Upper lobe of right lung (tissue), 1 donor: ENCODE measurements at places on chromosomes 2 and 18. TPM values are rescaled to one million over a fixed set of nuclear protein-coding genes. Genes with fewer than 3 reads are reported as not detected.

The SH2D6 gene
- total RNA-seq = 1.0 TPM

DNA sequence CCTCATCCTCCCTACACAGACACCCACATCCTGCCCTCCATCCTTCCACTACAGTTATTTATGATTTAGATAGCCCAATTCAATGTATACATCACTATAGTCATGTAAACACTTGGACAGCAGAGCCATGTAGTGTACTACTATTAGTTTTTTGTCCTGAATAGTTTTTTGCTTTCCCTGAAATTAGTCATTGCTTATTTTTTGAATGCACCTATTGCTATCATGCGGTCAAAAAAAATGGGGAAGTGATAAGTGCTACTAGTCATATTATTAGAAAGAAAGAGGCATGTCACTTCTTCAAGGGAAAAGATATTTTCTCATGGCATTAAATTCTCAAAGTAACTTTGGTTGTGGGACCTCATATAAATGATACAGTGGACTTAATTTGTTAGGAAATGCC lies 6.8 kb upstream of the GREB1 start:
- no peak for DNase-seq
- H3K4me3 ChIP-seq = no peak overlapping the region
- peaks cover 13% of the 10 kb centered on the region for H3K27me3 ChIP-seq
- H3K4me1 ChIP-seq = no peaks in the 10 kb centered on the region

- H3K27me3 ChIP-seq = no peaks in the 10 kb centered on the region
- H3K4me3 ChIP-seq = no peak overlapping the region
- H3K4me1 ChIP-seq = no peaks in the 10 kb centered on the region
- no peak for DNase-seq
- no peaks in the 10 kb centered on the region for H3K36me3 ChIP-seq
Observed at GRCh38 chr2:179447839-179448447, 183.3 kb upstream of the SESTD1 start.

- H3K27me3 ChIP-seq = no peaks in the 10 kb centered on the region
- no peak overlapping the region for H3K27ac ChIP-seq
- no peak for DNase-seq
- no peak overlapping the region for H3K4me3 ChIP-seq
Observed at GRCh38 chr2:141714496-141714895, 416.3 kb downstream of the LRP1B start.

GRCh38 chr2:55995211-55995610 lies 71.6 kb upstream of the EFEMP1 start:
- no peaks in the 10 kb centered on the region for H3K36me3 ChIP-seq
- H3K27ac ChIP-seq = no peak overlapping the region
- H3K4me1 ChIP-seq = peaks cover 11% of the 10 kb centered on the region
- H3K4me3 ChIP-seq = no peak overlapping the region
- H3K27me3 ChIP-seq = no peaks in the 10 kb centered on the region

GRCh38 chr2:220915092-220915623 lies 656.9 kb downstream of the EPHA4 start:
- H3K27me3 ChIP-seq = no peaks in the 10 kb centered on the region
- H3K27ac ChIP-seq = no peak overlapping the region
- no peaks in the 10 kb centered on the region for H3K36me3 ChIP-seq
- H3K4me3 ChIP-seq = no peak overlapping the region

The ESPNL gene
- 0.35 TPM for total RNA-seq

- no peak overlapping the region for H3K4me3 ChIP-seq
- peaks cover 7% of the 10 kb centered on the region for H3K4me1 ChIP-seq
- no peaks in the 10 kb centered on the region for H3K36me3 ChIP-seq
- DNase-seq = no peak
- no peaks in the 10 kb centered on the region for H3K27me3 ChIP-seq
Observed at GRCh38 chr2:134671513-134671912, 47.3 kb downstream of the TMEM163 start.

DNA sequence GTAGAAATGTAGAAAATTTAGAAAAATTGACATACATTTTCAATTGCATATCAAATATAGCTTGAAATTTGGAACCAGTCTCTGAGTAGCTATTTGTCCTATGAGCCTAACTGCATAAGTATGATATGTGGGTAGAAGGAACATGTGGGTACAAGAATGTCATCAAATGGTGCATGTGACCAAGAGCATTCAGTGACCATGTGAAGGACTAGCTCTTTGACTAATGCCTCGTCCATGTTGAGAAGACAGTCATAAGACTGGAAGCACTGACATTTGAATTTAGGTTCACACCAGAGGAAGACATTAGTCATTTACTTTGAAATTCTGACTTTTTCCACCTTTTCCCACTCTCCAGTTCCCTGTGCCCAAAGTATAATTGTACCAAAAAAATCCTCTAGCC lies 12.6 kb downstream of the MRPL44 start:
- H3K36me3 ChIP-seq = peaks cover 42% of the 10 kb centered on the region
- H3K4me1 ChIP-seq = no peaks in the 10 kb centered on the region
- DNase-seq = no peak
- H3K27ac ChIP-seq = no peak overlapping the region

DNA sequence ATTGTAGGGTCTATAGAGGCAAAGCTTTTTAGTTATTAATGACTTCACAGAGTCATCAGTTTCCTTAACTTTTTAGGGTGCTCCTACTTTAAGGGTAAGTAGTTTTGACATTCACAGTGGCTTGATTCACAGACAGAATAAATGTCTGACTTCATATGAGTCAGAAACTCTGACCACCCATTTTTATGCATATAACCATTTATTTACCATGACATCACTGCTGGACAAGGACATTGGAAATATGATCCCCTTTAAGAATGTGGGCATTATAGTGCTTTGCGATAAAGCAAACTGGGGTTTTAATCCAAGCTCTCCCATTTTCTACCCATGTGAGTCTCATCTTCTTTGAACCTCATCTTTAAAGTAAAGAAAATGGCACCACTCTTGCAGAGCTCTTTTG lies 162.0 kb upstream of the MC4R start:
- no peaks in the 10 kb centered on the region for H3K4me1 ChIP-seq
- H3K4me3 ChIP-seq = no peak overlapping the region
- no peaks in the 10 kb centered on the region for H3K27me3 ChIP-seq

- no peak overlapping the region for H3K27ac ChIP-seq
- no peak overlapping the region for H3K4me3 ChIP-seq
- H3K27me3 ChIP-seq = peaks cover 10% of the 10 kb centered on the region
- no peak for DNase-seq
Observed at GRCh38 chr2:199629301-199629700, 171.6 kb upstream of the SATB2 start.

DNA sequence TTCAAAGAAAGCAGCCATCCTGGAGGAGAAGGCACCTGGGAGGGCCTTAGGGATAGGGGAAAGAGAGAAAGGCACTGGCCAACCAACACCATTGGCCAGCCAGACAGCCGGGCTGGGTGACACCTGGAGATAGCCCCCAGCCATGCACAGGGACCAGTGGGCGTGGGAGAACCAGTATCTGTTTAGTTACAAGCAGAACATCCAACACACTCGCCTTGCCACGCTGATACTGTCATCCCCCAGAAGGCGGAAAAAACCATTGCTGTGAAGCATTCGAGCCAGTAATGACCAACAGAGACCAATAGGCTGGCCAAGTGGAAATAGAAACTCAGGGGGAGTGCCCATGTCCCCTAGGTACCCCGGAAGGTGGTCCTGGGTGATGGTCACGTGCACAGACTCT lies 15.5 kb downstream of the ASPRV1 start:
- no peak overlapping the region for H3K4me3 ChIP-seq
- peaks cover 8% of the 10 kb centered on the region for H3K4me1 ChIP-seq
- H3K27me3 ChIP-seq = peaks cover 6% of the 10 kb centered on the region
- peaks cover 13% of the 10 kb centered on the region for H3K36me3 ChIP-seq
- H3K27ac ChIP-seq = peak overlapping the region; percentile 30

- H3K36me3 ChIP-seq = no peaks in the 10 kb centered on the region
- no peaks in the 10 kb centered on the region for H3K27me3 ChIP-seq
- DNase-seq = no peak
- no peak overlapping the region for H3K27ac ChIP-seq
- no peak overlapping the region for H3K4me3 ChIP-seq
- H3K4me1 ChIP-seq = no peaks in the 10 kb centered on the region
Observed at GRCh38 chr2:99905636-99906035, 236.8 kb downstream of the AFF3 start.

- no peak for DNase-seq
- H3K36me3 ChIP-seq = no peaks in the 10 kb centered on the region
- H3K27me3 ChIP-seq = no peaks in the 10 kb centered on the region
- H3K27ac ChIP-seq = no peak overlapping the region
Observed at GRCh38 chr2:28004086-28004485, 113.6 kb downstream of the BABAM2 start.

GRCh38 chr2:2762166-2762908 lies 431.3 kb upstream of the MYT1L start:
- no peak for DNase-seq
- H3K27me3 ChIP-seq = no peaks in the 10 kb centered on the region
- H3K27ac ChIP-seq = no peak overlapping the region
- no peaks in the 10 kb centered on the region for H3K4me1 ChIP-seq
- no peak overlapping the region for H3K4me3 ChIP-seq
- H3K36me3 ChIP-seq = no peaks in the 10 kb centered on the region

GRCh38 chr18:25535495-25535894 lies 183.5 kb upstream of the ZNF521 start:
- H3K27me3 ChIP-seq = no peaks in the 10 kb centered on the region
- DNase-seq = no peak
- H3K4me1 ChIP-seq = no peaks in the 10 kb centered on the region

- H3K36me3 ChIP-seq = no peaks in the 10 kb centered on the region
- no peaks in the 10 kb centered on the region for H3K4me1 ChIP-seq
- H3K4me3 ChIP-seq = no peak overlapping the region
- DNase-seq = no peak
- H3K27me3 ChIP-seq = no peaks in the 10 kb centered on the region
Observed at GRCh38 chr2:25050128-25050527, 8.3 kb downstream of the EFR3B start.

DNA sequence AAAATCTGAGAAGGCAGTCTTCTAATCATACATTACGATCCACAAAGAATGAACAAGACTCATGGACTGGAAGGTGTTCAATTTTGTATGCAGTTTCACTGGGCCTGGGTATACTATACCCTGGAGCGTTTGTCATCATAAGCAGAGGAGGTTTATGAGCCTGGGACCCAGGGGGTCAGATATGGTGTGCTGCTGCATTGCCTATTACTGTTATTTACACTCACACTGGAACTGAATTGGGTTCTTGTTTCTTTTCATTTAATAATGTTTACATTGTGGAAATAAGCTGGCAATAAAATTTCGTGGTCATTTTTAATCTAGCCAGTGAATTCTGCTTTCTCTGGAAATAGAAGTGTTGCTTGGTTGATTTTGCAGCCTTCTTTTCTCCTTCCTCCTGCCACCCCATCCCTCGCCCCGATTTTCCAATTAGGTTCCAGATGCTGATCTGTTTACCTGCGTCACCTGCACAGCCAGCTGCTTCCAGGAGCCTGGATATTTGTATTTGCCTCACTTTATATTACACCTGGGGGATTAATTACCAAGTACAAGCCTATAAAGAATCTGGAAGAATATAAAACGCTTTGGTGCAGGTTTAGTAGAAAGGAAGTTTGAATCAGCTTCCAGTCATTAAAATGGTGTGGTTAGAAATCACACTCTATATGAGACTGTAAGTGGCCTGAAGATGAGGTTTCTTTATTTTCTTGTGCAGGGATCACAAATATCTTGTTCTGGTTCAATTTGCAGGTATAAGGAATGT lies 234.4 kb downstream of the SOCS6 start:
- H3K27me3 ChIP-seq = no peaks in the 10 kb centered on the region
- no peak overlapping the region for H3K27ac ChIP-seq
- H3K4me1 ChIP-seq = no peaks in the 10 kb centered on the region

DNA sequence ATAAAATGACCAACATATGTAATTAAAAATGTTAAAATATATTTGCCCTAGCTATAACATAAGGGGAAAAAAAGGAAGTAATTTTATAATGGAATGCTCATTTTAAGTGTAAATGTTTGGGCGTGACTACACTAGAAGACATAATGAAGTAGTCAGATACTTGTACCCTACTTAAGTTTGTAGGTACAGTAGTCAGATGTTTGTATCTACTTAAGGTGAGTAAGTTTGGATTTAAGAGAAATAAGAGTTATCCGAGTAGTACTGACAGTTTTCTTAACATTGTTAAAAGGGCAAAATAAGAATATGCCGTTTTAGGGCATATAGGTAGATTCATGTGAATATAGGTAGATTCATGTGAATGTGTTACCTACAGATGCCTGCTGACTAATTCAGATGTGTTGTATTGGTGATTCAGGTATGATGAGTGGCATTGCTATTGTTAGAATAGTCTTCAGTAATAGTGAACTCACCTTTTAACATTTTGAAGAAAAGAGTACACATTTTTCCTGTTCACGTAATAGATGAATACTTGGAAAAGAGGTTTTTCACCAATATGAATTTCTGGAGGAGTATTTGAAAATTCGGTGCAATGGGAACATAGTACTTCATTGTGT lies 14.9 kb downstream of the VAPA start:
- DNase-seq = no peak
- H3K4me1 ChIP-seq = peaks cover 72% of the 10 kb centered on the region
- H3K4me3 ChIP-seq = no peak overlapping the region

DNA sequence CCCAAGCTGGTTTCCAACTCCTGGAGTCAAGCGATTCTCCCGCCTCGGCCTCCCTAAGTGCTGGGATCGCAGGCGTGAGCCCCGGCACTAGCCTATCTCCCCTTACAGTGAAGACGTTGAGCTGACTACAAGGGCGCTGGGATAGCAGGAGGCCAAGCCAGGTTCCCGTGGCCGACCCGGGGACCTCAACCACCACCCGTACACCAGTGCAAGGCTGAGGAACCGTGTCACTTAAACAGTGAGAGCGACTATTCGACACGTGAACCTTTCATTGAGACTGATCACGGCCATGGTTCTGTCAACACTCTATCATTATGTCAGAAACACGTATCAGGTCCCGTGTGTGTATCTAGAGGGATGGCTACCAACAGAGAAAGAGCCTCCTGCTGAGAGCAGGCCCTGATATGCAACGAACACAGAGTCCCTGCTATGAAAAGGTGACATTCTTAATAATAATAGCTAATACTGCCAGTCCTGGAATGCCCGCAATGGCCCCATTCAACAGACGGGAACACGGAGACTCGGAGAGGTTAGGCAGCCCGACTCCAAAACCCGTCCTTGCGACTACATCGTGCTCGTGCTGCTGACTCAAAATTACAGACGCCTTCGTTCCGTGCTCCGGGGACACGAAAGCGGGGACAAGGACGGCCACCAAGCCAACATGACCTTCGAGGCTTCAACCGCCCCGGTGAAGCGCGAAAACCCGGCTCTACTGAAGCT lies 833 bp downstream of the AFG3L2 start:
- H3K4me3 ChIP-seq = peak overlapping the region; percentile 90
- H3K4me1 ChIP-seq = peaks cover 43% of the 10 kb centered on the region
- peak overlapping the region; percentile 98 for H3K27ac ChIP-seq
- no peak for DNase-seq

- no peak overlapping the region for H3K27ac ChIP-seq
- no peak overlapping the region for H3K4me3 ChIP-seq
- H3K36me3 ChIP-seq = no peaks in the 10 kb centered on the region
- H3K27me3 ChIP-seq = no peaks in the 10 kb centered on the region
- no peaks in the 10 kb centered on the region for H3K4me1 ChIP-seq
Observed at GRCh38 chr2:198571393-198571792, 767.0 kb downstream of the PLCL1 start.

- H3K4me1 ChIP-seq = peaks cover 11% of the 10 kb centered on the region
- no peak overlapping the region for H3K27ac ChIP-seq
- no peaks in the 10 kb centered on the region for H3K27me3 ChIP-seq
- no peaks in the 10 kb centered on the region for H3K36me3 ChIP-seq
- no peak for DNase-seq
- no peak overlapping the region for H3K4me3 ChIP-seq
Observed at GRCh38 chr18:435940-436339, 64.6 kb downstream of the COLEC12 start.

GRCh38 chr2:14557916-14558315 lies 74.6 kb upstream of the LRATD1 start:
- no peaks in the 10 kb centered on the region for H3K4me1 ChIP-seq
- no peak for DNase-seq
- H3K27me3 ChIP-seq = no peaks in the 10 kb centered on the region
- no peaks in the 10 kb centered on the region for H3K36me3 ChIP-seq
- no peak overlapping the region for H3K27ac ChIP-seq

The ARL6IP6 gene
- total RNA-seq = 15.7 TPM
